WTC11 (cell line): ENCODE measurements at places on chromosomes 12 and 14.
A peak's percentile ranks its signal among the peaks of the same experiment; 100 is the strongest.

DNA sequence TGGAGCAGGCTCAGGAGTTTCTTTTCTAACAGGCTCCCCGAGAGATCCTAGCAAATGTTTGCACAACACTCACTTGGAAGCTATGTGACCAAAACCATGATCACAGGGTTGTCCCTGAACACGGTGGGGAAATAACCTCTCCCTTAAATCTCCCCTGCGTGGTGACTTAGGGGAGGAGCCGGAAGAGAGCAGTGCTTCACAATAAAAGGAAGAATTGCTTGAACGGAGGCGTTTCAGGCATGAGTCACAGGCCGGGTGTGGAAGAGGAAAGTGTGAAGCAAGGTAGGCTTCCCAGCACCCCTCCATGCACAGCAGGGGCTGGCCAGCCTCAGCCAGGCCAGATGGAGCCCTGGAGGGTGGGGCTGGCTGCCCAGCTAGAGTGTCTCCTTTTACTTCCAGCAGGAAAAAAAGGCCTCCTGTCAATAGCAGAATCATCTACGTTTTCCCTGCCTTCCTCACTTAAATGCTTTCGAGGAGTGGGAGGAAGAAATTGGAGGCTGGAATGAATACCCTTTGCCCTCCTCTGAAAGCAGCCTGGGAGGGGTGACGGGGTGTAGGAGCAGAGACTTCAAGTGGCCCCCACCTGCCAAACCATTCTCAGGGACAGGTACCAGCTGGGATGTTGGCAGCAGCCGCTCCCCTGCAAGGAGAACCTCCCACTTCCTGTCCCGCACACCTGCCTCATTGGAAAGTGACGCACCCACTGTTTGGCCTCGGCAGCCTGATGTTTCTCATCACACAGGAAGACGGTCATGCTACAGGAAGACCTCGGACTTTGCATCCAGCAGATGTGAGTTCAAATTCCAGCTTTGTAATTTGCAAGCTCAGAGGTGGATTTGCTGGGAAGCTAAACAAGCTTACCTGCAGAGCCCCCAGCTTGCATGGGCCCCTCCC, 30.1 kb upstream of the PPP2R5C start:
- DNase-seq = no peak

- no peak for DNase-seq
Observed at GRCh38 chr14:58801086-58801485, 163.3 kb downstream of the DACT1 start.

- DNase-seq = no peak
Observed at GRCh38 chr12:104274811-104275210, 28.7 kb upstream of the EID3 start.

- no peak for DNase-seq
Observed at GRCh38 chr14:30275604-30276003, 283.4 kb upstream of the G2E3 start.

GRCh38 chr12:13233830-13234641, 37.5 kb downstream of the EMP1 start:
- peak; percentile 55 for DNase-seq

- DNase-seq = no peak
Observed at GRCh38 chr14:22923746-22924145, 4.8 kb upstream of the RBM23 start.

DNA sequence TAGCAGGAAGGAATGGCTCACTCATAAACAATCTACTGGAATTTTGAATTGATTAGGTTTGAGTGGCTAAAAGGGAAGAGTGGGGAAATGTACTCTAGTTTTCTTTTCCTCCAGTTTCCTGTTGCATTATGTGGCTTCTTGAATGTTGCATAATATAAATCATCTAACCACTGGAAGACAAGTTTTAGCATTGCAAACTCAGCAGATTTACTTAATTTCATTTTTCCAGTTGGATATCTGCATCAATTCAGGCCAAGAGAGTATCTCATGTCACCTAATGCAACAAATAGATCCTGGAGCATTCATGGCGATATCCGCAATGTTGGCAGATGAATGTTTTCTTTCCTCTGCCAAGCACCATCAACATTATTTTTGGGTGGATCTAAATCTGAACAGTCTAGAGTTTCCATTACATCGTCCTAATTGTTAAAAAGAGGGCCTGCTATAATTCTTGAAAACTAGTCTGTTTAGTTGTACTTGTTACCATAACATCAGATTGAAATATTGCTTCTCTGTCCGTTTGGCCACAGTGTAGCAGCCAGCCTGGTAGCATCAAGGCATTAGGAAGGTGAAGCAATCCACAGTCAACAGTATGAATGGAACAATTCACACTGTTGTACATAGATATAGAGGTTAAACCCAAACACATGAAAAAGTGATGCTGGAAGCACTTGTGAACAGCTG, 544.2 kb downstream of the ETNK1 start:
- DNase-seq = no peak

- DNase-seq = no peak
Observed at GRCh38 chr14:41144370-41144769, 462.3 kb upstream of the LRFN5 start.

DNA sequence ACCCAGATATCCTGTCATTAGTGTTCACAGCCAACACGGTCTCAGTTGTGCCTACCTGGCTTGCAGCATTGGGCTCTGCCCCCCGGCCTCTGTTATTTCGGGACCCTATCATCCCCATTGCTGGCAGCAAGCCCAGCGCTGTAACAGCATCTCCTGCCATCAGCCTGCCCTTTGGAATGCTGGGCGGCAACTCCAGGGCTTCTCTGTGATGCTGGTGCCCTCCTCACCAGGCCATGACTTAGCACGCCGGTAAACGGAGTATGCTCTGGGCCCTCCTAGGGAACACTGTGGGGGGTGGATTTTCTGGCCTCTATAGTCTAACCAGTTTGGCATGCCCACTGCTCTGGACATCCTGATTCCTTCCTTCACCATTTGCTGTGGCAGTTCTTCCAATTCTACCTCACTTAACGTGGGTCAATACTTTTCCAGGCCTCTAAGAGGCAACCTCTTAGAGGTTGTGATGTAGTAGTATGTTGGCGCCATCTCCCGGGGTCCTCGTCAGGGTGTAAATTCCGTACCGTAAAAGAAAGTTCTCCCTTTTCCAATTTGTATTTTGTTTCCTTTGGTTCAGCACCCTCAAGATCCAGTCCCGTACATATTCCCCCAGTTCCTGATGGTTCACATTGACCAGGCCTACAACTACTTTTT, 80.0 kb downstream of the SINHCAF start:
- DNase-seq = no peak

GRCh38 chr14:91998667-91999570, 40.9 kb downstream of the TRIP11 start:
- DNase-seq = no peak

GRCh38 chr12:53244337-53244736, 12.3 kb upstream of the RARG start:
- DNase-seq = no peak

GRCh38 chr14:99408286-99408970, 72.2 kb downstream of the SETD3 start:
- DNase-seq = no peak

GRCh38 chr12:48145981-48146380, 11.3 kb downstream of the ASB8 start:
- no peak for DNase-seq

GRCh38 chr12:100964028-100964427, 169.5 kb downstream of the ANO4 start:
- no peak for DNase-seq

DNA sequence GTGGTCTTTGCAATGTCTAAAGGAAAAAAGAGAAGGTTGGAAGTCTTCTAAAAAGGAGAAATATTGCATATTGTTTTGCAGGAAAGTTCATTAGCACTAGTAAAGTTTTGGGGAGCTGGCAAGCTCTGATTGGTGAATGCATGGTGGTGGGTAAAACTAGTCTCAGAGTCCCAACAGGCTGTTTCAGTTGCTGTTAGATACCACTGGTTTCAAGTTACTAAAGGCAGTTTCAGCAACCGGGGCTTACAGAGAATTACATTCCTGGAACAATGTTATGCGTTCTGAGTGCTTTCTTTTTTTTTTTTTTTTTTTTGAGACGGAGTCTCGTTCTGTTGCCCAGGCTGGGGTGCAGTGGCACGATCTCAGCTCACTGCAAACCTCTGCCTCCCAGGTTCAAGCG, 208.2 kb downstream of the EPS8 start:
- no peak for DNase-seq

- no peak for DNase-seq
Observed at GRCh38 chr12:51818566-51819300, 29.8 kb downstream of the FIGNL2 start.

DNA sequence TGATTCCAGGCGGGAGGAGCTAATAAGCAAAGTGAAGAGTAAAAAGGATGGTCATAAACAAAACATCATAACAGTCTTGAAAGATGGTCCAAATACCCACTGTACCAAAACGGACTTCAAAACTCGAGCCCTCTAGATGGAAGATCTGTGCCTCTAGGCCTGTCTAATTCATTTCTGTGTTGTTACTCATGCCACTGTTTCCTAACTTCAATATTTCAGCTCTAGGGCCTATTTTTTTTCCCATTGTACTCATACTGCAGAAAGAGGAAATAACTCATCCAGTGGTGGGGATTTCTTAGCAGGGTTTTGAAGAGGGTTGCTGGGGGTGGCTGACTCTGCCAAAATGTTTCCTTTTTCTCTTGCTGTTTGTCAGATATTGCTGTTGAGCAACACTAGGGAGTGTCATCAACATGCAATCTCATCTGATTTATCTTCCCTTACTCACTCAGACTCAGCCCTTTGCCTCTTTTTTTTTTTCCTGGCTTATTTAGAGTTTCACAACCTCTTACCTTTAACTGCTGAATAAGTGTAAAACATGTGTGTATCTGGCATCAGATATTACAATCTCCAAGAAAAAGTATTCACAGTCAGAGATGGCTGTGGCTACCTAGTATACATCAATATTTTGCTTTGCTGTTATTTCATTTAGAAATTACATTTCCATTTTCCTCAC, 189.6 kb downstream of the DUSP6 start:
- no peak for DNase-seq

DNA sequence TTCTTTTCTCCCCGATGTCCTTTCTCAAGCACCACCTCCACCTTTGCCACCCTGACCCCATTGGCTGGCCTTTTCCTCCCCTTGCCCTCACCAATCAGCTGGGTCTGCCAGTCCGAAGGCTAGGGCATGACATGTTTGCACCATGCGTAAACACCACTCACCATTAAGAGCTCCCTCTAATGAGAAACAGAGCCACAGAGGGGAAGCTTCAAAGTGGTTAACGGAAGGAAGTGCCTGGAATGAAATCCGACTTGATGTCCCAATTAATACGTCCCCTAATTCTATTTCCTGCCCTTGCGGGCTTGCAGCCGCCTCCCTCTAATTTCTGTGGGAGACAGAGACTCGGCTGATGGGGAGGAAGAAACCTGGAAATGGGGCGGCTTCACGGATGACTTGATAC, 318.5 kb upstream of the TBX3 start:
- no peak for DNase-seq

DNA sequence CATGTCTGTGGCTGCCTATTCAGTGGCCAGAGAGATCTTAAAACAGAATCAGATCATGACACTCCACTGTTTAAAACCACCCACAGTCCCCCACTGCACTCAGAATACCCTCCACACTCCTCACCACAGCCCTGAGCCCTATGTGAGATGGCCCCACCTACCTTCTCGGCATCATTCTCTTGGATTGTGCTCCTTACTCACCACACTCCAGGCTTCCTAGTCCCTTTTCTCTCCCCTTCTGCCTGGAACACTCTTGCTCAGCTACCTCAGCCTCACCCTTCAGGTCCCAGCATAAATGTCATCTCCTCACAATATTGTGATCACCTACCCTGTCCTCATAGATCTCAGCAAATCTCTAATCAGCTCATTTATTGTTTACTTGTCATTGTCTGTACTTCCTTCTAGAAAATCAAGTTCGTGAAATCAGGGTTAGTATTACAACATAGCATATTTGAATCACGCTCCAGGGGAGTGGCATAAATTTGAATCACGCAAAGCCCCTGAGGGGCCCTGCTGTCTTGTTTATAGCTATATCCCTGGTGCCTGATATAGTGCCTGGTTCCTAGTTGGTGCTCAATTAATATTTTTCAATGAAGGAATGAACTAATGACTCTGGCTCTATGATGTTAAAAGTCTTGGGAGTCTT, 42.8 kb downstream of the SLC35F4 start:
- DNase-seq = no peak

- no peak for DNase-seq
Observed at GRCh38 chr14:67999290-67999689, 179.7 kb downstream of the RAD51B start.

DNA sequence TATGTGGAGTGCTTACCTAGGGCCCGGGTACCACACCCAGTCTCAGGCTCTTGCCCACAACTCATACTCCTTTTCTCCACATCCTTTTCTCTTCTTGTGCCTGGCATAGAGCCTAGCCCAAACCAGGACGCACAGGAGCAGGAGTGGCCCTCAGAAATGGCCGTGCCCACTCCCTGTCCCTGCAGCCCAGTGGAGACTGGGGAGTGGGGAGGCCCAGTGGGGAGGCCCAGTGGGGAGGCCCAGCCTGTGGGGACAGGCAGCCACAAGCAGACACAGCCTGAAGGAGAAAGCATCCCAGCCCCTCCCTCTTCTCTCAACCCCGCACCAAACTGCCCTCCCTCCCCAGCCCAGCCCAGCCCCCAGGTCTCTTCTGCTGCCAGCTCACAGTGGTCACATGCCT, 196.8 kb downstream of the KIF26A start:
- no peak for DNase-seq

DNA sequence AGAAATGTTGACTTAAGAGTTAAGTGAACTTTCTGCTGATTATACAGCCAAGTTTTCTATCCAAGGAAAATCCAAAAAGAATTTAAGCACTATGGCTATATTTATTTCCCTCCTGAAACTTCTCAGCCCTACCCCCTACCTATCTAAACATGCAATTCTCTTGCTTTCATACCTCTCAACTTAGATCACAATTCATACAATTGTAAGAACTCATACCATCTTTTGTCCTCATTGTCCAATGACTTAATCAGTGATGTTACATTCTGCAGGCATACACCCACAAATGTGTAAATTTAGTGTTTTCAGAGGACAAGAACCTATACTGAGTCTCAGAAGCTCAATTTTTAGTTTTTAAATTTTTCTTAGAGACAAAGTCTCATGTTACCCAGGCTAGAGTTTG, 62.1 kb downstream of the ZFC3H1 start:
- DNase-seq = no peak

DNA sequence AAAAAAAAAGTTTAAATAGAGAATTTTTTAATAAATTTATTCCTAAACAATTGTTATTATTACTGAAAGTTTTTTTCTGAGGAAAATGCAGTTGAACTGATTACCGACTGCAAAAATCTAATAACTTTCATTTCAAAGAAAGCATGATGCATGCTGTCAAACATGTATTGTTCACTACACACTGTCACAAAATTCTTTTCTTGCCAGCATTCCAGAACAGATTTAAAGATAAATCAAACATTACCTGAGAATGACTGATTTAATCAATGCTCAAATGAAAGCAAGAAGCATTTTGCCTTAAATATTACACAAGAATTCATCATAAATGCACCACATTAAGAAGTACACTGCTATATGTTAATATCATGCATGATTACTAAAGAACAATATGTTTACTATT, 588.3 kb downstream of the SLC16A7 start:
- no peak for DNase-seq
